ENCODE measurements at places on chromosomes 3 and 15.

- no peak for DNase-seq
These were observed 19.1 kb downstream of the DNAJB8 start for GRCh38 chr3:128447561-128448013.

DNA sequence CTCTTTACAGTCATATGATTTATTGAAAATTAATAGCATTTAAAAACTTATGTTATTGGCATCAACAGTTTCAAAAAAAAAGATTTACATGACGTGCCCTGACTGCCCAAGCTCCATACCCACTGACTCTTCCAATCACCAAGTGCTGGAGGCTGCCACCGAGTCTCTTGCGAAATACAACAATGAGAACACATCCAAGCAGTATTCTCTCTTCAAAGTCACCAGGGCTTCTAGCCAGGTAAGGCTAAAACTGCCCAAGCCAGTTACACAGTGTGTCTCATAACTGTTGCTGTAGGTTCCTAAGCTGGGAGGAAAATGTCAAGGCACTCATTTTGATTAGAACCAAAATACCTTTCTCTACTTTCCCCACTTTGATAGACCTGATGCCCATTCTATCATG, 4.5 kb downstream of the FETUB start:
- no peak for DNase-seq

- no peak for DNase-seq
These were observed 221.3 kb downstream of the GRM7 start for GRCh38 chr3:7082244-7082643.

DNA sequence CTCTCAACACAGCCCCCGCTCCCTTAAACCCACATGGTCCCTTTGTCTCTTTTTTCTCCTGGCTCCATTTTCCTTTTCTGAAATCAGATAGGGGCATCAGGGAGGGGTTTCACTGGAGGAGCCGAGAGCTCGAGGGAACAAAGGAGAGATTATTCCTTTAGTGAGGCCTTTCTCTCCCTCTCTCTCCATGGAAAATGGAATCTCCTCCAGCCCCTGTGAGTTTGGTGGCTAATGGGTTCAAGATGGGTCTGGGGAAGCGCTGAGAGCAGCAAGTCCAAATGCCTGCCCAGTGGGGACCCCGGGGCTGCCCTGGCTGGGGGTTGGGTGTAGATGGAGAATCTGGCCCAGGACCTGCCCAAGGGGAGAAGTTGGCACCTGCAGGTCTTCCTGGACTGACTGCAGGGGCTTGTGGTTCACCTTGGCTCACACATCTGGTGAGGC, 56.8 kb downstream of the ITGA11 start:
- no peak for DNase-seq

GRCh38 chr3:43994657-43995546, 246.8 kb upstream of the TOPAZ1 start:
- DNase-seq, result no peak

GRCh38 chr3:141796081-141796888, 33.1 kb downstream of the GRK7 start:
- peak; percentile 94 for DNase-seq

DNA sequence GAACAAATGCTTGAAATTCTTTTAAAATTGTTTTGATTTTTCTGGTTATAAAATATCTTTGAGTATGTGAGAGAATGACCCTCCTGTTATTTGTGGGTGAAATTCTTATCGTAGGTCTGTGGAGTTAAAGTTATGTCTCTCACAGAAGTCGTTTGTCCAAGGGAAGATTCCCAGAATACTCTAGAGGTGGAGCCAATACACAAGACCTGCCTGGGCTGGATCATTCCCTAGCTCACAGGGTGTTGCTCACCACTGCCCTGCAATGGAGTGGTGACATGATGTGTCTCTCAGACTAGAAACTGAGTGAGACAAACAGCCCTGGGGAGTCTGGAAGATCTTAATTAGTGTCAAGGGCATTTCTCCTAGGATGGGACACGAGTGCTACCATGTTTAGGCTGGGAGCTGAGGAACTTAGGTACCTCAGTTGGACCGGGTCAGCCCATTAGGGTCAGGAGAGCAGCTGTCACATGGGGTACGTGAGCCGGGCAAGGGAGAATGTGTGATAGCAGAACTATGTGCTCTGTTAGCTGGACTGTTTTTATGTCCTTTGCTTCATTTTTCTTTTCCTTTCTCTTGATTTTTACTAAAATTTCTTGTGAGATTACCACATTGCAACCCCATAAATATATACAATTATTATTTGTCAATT, 53.6 kb upstream of the MYO5C start:
- DNase-seq, result no peak

- no peak for DNase-seq
These were observed 151.4 kb downstream of the THRB start for GRCh38 chr3:24343084-24343783.

DNA sequence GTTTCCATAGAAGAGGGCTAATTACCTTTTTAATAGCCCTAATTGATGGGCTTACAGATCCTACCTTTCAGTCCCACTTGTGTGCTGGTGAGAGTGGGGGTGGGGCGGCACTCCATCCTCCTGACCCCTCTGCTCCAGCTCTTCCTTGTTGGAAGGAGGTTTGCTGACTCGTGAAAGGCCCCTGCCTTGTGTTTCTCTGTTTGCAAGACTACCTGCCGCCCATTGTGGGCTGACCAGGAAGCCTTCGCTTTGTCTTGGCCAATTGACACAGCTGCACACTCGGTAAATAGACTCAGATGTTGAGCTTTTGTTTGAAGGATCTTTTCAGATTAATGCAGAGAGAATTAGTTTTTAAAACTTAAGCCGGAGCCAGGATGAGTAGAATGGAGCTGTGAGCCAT, 197.3 kb upstream of the HES1 start:
- DNase-seq, result no peak

- no peak for DNase-seq
These were observed 118.3 kb downstream of the OSBPL10 start for GRCh38 chr3:31862666-31863279.

DNA sequence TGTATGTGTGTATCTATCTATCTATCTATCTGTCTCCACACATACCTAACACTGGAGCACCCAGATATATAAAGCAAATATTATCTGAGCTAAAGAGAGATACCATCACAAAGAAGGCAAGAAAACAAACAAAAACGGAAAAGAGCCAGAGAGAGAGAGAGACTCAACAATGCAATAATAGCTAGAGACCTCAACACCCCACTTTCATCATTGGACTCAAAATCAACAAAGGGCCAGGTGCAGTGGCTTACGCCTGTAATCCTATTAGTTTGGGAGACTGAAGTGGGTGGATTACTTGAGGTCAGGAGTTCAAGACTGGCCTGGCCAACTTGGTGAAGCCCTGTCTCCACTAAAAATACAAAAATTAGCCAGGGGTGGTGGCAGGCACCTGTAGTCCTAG, 23.4 kb downstream of the NCBP2 start:
- DNase-seq, result no peak

DNA sequence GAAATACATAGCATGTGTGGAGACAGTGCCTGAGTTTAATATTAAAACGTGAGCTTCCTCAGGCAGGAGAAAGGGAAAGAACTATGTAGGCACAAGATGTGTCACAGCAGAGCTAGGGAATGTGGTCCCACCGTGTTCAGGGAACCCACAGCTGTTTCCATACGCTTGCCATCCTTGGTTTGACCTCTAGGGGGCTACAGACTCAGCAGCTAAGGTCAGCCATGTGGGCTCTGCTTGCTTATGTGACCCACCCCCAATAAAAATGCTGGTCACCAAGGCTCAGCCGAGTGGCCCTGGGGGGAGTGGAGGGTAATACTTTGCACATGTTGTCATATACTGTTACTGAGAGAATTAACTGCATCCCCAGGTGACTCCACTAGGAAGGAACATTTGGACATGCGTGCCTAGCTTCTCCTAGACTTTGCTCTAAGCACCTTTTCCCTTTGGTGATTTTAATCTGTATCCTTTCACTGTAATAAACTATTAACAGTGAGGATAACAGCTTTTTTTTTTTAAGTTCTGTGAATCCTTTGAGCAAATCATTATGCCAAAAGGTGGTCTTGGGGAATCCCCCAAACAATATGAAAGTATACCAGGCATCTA, 3.3 kb downstream of the TUBGCP5 start:
- peak; percentile 21 for DNase-seq

DNA sequence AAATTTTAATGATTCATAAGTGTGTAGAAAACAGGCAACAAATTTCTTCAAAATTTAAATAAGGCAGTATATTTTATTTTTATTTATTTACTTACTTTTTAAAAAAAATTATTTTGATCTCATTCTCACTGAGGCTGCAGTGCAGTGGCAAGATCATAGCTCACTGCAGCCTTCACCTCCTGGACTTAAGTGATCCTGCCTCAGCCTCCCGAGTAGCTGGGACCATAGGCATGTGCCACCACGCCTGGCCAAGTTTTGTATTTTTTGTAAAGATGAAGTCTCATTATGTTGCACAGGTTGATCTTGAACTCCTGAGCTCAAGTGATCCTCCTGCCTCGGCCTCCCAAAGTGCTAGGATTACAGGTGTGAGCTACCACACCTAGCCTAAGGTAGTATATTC, 61.2 kb upstream of the XRN1 start:
- no peak for DNase-seq

- DNase-seq, result no peak
These were observed 74.8 kb downstream of the ABHD5 start for GRCh38 chr3:43765521-43765971.

DNA sequence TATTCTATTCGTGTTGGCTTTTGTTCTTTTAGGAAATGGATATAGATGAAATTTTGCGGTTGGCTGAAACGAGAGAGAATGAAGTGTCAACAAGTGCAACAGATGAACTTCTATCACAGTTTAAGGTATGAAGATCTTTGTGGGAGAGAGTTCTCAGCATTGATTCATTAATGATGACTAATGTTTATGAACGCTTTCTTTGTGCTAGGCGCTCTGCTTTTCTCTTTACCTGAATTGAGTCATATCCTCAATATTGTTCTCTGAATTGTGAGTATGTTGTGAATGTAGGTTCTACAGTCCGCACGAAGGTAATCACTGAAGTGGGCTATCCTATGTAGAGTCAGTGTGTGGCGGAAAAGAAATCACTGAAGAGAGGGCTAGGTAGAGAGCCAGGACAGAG, 81.2 kb downstream of the CHD2 start:
- DNase-seq, result no peak

DNA sequence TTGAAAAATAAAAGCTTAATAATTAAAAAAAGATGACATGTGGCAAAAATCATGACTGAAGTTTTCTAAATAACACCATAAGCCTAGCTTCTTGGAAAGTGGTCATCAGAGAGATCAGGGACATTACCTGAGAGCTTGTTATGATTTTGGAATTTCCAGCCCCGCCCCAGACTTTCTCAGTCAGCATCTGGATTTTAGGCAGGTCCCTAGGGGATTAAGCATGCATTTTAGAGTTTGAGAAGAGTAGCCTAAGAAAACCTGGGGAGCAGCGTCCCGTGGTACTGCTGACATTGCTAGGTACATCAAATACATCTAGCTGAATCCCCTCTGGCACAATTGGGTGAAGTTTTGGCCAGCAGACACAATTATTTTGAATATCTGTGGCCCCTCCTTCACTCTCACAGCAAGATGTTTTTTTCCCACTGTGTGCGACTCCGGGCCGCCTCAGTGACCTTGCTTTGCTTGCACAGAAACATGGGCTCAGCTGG, 58.7 kb upstream of the MEF2A start:
- no peak for DNase-seq

GRCh38 chr3:60756241-60757030, 494.8 kb downstream of the FHIT start:
- no peak for DNase-seq

GRCh38 chr15:89628301-89628700, 27.0 kb downstream of the KIF7 start:
- no peak for DNase-seq

DNA sequence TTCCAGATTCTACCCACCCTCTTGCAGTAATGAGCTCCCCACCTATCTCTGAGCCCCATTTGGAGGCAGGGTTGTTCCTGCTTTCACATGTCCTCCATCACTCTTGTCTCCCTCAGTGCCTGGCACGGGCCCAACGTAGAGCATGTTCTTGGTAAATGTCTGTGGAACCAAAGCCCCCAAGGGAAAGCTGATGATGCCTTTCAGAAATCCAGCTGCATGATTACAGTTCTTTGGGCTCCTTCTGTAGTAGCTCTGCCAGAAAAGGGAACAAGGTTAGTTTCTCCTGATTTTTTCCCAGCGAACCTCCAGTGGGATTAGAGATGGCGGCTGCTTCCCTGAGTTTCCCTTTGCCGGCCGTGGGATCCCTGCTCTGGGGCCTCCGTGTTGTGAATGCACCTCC, 39.3 kb downstream of the CGNL1 start:
- no peak for DNase-seq
